Gastrocnemius medialis (tissue), 4 donors: ENCODE measurements at places on chromosomes 6 and 20. TPM values are rescaled to one million over a fixed set of nuclear protein-coding genes. Genes with fewer than 3 reads are reported as not detected.

Gene OVOL2
- total RNA-seq = not detected

Gene HLA-DOA
- total RNA-seq = 0.20 TPM

Gene DEFB132
- not detected for total RNA-seq

DNA sequence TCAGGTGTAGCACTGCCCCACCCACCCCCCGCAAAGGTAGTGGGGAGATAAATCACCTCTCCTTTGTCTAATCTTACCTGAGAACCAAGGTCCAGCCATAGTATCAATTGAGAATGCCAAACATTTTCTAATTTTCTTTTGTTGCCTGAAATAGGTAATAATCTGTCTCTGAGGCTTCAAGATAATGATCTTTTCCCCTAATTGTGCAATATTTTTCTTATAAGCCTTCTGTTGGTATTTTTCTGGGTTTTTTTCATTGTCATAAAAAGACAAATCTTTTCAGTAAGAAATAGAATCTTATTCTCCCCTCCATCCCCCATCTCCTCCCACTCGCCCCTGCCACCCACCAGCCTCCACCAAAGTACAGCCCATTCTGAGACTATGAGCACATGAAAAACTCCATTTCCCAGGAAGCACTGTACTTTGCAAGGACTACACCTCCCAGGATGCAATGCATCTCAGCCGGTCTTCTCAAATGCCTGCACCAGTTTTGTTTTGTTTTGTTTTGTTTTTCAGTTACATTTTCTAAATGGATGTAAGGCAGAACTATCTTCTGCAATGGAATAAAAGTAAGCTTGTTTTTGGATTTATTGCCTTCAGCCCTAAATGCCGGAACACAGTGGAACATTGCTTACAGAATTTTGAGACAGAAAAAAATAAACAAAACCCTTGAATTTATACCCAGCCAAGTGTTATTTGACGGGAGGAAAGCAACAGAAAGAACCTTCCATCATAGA is 268.0 kb downstream of the TFAP2A start:
- no peak overlapping the region for H3K27ac ChIP-seq
- no peaks in the 10 kb centered on the region for H3K27me3 ChIP-seq
- no peaks in the 10 kb centered on the region for H3K4me1 ChIP-seq
- no peaks in the 10 kb centered on the region for H3K36me3 ChIP-seq

DNA sequence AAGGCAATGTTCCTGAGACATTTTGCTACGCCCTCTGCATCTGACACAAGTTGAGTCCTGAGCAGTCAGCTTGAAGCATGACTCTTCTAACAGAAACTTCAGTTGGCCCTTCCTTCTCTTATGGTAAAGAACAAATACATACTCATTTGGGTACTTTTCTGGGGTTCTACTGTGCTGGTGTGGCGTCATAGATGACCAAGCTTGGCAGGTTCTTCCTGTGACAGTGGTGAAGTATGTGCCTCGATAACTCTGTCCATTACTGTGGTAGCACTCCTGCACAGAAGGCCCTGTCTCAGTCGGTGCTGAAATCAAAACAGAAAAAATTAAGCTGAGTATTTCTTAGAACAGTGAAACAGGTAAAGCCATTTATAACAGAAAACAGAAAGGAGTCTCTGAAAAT is 152.5 kb downstream of the SLC22A3 start:
- H3K27ac ChIP-seq = no peak overlapping the region
- no peaks in the 10 kb centered on the region for H3K4me1 ChIP-seq
- H3K36me3 ChIP-seq = no peaks in the 10 kb centered on the region
- DNase-seq = no peak

DNA sequence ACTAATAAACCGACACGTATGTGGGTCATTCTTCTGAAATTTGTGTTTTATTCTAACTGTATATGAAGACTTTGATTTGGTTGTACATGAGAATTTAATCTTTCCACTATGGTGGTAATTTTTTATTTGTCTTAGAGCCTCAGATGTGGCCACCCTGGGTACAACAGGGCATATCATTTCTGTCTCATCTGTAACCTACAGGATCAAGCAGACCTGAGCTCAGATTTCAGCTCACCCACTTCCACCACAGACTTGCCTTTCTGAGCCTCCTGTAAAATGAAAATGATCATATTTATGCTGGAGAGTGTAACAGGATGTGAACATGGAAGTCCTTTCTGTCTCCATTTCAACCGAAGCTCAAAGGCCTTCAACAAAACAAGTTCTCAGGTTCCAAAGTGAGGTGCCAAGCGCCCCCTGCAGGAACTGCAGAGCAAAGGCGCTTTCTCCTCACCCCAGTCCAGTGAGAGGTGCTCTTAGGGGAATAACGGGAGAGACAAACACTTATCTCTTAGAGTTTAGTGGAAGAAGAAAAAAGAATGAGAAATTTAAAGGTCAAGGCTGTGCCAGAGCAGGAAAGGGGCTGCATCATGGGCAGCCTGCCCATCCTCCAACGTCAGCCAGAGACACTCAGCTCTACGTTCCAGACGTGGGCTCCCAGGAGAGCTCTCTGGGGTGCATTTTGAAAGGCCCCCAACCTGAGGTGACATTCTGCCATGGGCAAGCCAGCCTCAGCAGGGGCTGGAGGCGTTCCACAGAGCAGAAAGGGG is 23.0 kb upstream of the CD24 start:
- H3K36me3 ChIP-seq = no peaks in the 10 kb centered on the region
- H3K4me1 ChIP-seq = no peaks in the 10 kb centered on the region
- H3K27me3 ChIP-seq = no peaks in the 10 kb centered on the region
- H3K27ac ChIP-seq = no peak overlapping the region

DNA sequence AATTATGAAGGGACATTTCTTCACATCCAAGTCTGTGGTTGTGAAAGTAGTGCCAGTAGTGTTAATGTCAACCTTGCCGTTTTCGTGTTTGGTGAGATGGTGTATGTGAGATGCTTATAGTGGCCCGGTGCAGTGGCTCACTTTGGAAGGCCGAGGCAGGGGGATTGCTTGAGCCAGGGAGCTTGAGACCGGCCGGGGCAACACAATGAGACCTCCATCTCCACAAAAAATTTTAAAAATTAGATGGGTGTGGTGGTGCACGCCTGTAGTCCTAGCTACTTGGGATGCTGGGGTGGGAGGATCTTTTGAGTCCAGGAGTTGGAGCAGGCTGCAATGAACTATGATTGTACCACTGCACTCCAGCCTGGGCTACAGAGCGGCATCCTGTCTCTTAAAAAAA is 37.4 kb downstream of the PNLDC1 start:
- H3K27ac ChIP-seq = no peak overlapping the region
- no peaks in the 10 kb centered on the region for H3K4me1 ChIP-seq
- DNase-seq = no peak
- no peaks in the 10 kb centered on the region for H3K27me3 ChIP-seq
- no peak overlapping the region for H3K4me3 ChIP-seq
- no peaks in the 10 kb centered on the region for H3K36me3 ChIP-seq
